Stimulated activated CD4-positive, alpha-beta T cell treated with anti-CD3 and anti-CD28 coated beads, Interleukin-2, amount 100 ng/mL, for 4 hours (primary cell): ENCODE measurements at places on chromosomes 12 and 14.

- DNase-seq = no peak
Observed at GRCh38 chr12:122984612-122985337, 4.3 kb downstream of the ARL6IP4 start.

GRCh38 chr12:45183246-45183645 lies 32.6 kb upstream of the ANO6 start:
- no peak for DNase-seq

- DNase-seq = no peak
Observed at GRCh38 chr14:74910556-74910955, 12.5 kb downstream of the RPS6KL1 start.

DNA sequence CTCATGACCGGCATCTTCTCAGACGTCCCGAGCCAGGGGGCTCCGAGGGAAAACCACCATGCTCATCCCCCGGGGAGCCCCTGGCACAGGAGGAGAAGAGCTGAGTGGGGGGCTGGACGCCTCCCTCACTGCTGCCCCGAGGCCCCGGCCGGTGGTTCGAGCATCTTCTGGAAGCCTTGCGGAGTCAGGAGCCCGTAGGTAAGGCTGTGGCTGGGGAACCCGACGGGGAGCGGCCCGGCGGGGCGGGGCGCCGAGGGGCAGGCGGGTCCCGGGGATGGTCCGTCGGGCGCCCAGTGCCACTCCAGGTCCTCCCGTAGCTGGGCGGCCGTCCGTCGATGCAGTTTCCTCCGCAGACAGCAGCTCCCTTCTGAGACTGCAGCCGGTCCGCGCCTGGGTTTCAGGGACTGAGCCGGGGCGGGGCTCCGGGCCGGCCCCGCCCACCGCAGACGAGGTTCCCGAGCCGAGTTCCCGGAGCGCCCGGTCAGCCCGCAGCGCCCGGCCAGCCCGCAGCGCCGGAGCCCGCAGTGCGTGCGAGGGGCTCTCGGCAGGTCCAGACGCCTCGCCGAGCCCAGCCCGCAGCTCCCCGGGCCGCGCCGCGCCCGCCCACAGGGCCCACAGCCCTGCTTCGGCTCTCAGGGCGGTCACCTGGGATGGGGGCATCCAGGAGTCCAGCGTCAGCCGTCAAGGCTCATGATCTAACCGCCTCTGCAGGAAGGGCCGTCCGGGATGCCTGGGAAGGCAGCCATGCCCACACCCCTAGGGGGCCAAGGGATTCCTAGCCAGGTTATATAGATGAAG lies at the start of gene PGF:
Gene PGF, minus strand, starts transcription at position 369 of the 798 bp plus-strand sequence. Its CDS starts 355 bp downstream, at position 14.
- no peak for DNase-seq

DNA sequence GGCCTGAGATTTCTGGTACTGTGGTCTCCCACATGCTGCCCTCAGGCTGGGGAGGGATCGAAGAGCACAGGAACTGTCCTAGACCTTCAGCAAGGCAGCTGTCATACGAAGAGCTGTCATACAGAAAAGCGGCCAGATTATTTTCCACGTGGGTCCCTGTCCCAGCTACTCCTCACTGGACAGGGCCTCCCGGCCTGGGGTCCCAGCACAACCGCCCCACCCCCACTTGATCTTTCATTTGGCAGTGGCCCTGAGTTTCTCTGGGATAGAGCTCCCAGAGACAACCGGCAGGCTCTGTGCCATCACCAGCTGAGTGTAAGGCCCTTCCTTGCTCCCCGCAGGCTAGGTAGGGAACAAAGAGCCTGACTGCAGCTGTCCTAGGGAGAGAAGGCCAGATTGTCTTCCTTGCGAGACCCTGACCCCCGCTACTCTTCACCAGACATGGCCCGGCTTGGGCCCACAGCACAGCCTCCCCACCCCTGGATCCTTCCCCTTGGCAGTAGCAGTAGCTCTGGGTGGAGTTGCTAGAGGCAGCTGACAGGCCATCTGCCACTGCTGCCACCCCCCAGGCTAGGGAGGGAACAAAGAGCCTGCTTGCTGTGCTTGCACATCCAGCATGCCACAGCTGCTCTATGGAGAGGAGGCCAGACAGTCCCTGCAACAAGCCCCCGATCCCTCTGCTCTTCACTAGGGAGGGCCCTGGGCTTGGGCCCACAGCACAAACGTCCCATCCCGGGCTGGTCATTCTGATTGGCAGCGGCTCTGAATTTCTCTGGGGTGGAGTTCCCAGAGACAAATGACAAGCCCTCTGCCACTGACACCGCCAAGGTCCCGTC lies 3.1 kb upstream of the OR4N2 start:
- no peak for DNase-seq

DNA sequence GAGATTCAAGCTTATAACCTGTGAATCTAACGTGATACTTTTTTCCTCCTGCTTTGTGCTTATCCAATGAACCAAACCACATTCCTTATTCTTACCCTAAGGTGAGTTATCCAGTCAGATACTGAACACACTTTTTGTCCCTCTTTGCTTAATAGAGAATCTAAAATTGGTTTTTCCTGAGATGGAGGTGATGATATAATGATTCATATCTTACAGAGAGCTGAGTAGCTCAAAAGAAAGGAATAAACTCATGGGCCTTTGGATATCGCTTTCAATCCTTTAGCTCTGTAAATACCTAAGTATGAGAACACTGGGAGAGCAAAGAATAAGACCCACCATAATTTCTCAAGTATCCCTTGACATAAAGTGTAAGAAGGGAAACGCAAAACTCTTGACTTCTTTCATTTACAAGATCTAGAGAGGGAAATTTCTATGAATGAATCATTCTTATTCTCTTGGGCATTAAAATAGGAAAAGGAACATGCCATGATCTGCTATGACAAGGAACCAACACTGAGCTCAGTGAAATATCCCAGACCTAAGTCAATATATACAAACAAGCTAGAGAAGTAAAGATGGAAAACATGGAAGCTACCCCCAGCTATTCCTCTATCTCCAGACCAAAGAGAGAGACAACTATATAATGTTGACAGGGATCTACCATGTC lies 81.8 kb upstream of the STAC3 start:
- DNase-seq = no peak

- DNase-seq = no peak
Observed at GRCh38 chr14:32307881-32308582, 21.1 kb upstream of the AKAP6 start.

GRCh38 chr12:94133964-94134795 lies 14.2 kb upstream of the PLXNC1 start:
- DNase-seq = no peak

GRCh38 chr14:53350866-53351265 lies 197.7 kb upstream of the DDHD1 start:
- no peak for DNase-seq

DNA sequence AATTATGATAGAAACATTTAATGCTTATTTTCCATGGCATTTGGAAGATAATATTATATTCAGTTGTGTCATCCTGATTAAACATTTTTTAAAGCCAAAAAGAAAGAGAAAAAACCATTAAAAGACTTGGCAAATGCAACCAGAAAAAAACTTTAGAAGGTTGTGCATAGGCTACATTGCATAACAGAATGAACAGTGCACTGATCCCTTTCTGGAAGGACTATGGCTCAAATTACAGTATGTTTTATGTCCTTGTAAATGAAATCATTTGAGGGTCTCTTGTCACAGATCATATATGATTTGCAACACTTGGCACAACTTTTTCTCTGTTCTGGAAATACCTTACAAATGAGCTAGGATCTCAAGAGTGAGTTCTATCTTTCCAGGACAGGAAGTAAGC lies 275.2 kb upstream of the FLRT2 start:
- no peak for DNase-seq

DNA sequence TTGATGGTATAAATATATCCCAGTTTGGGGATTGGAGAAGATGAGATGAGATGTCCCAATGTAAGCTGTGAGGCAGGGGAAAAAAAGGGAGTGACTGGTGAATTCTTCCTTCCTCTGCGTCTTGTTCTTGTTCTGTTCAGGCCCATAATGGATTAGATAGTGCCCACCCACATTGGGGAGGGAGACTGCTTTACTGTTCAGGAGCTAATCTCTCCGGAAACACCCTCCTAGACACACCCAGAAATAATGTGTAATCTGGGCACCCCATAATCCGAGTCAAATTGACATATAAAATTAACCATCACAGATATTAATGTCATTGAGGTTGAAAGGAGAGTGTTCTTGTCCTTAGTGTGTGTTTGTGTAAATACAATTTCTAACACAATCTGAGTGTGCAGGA lies 29.3 kb downstream of the ETV6 start:
- no peak for DNase-seq

DNA sequence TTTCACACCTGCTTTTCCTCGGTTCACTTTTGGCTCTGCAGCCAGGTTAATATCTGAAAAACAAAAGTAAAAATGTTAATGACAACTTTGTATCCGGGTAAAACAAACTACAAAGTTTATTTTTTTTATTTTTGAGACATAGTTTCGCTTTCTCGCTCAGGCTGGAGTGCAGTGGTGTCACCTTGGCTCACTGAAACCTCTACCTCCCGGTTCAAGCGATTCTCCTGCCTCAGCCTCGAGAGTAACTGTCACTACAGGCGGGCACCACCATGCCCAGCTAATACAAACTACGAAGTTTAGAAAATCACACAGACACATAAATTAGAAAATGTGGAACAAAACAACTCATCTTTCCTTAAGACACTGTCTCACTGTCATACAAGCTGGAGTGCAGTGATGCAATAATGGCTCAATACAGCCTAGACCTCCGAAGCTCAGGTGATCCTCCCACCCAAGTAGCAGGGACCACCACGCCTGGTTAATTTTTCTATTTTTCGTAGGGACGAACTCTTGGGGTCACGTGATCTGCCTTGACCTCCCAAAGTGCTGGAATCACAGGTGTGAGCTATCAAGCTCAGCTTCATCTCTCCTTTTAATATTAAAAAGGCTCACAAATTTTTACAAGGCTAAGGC lies 38.1 kb downstream of the HNRNPC start:
- no peak for DNase-seq

DNA sequence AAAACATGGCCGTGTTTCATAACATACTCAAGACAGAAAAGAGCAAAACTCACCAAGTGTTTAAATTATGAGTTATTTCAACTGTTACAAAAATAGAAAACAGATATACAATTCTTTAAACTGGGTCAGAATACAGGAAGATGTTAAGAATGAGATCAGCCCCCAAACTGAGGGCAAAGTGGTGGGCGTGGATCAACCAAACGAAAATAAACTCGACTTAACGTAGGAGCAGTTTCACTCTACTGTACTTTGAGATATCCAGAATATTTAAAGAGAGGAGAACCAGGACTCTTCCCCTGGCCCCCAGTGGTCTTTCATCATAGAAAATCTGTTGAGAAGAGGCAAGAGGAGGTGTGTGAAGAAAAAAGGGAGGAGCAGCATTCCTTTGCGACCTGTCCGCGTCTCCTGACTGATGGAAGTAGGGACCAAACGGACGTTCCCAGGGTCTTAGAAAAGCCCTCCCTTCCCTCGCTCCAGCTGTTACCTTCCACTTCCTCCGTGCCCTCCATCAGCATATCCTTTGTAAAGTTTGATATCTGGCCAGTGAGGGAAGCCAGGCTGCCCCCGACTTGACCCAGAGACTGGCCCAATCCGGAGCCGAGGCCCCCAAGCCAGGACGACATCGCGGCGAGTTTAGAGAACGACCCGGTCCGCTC lies 668 bp downstream of the TRIP11 start:
- DNase-seq = peak; percentile 16

DNA sequence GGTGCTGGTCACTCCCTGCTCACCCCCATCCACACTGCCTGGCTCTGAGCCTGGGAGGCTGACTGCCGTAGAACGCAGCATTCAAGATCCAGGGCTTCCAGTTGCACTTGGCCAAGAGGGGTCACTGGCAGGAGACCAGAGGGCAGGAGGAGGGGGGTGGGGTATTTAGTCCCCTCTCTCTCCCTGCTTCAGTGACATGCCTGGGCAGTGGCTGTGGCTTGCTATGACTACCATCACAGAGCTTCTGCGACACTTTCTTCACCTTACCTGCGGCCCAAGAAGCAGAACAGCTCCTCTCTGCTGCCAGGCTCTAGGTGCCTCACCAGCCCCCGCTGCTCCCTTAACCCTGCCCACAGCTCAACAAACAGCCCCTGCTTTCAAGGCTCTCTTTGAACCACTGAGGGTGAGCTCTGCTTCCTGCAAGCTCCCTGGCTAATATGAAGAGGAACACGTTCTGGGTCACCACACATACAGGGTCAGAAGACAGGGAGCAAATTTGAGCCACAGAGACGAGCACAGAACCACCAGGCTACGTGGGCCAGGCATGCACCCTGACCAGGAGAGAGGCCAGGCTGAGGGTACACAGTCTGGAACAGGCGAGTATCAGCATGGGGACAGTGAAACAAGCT lies 55.7 kb downstream of the ITPK1 start:
- no peak for DNase-seq

- no peak for DNase-seq
Observed at GRCh38 chr12:7729746-7730145, 17.4 kb downstream of the CLEC4C start.

DNA sequence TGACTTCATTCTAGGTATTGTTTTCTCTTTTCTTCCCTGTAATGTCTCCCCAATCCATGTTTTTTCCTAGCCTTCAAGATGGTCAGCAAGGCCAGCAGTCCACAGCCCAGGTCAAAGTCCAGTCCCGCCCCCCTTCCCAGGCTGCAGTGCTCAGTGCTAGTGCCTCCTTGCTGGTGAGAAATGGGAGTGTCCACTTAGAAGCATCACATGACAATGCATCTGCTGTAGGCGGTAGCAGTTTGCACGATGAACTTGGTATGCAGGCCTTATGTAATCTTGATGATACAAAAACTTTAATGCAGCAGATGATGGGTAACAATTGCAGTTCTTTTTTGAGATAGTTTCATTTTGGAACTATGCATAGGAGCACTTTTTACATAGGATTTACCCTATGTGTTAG lies 88.4 kb downstream of the PCNX1 start:
- DNase-seq = no peak

- DNase-seq = no peak
Observed at GRCh38 chr12:108784270-108784669, 53.0 kb upstream of the CORO1C start.

DNA sequence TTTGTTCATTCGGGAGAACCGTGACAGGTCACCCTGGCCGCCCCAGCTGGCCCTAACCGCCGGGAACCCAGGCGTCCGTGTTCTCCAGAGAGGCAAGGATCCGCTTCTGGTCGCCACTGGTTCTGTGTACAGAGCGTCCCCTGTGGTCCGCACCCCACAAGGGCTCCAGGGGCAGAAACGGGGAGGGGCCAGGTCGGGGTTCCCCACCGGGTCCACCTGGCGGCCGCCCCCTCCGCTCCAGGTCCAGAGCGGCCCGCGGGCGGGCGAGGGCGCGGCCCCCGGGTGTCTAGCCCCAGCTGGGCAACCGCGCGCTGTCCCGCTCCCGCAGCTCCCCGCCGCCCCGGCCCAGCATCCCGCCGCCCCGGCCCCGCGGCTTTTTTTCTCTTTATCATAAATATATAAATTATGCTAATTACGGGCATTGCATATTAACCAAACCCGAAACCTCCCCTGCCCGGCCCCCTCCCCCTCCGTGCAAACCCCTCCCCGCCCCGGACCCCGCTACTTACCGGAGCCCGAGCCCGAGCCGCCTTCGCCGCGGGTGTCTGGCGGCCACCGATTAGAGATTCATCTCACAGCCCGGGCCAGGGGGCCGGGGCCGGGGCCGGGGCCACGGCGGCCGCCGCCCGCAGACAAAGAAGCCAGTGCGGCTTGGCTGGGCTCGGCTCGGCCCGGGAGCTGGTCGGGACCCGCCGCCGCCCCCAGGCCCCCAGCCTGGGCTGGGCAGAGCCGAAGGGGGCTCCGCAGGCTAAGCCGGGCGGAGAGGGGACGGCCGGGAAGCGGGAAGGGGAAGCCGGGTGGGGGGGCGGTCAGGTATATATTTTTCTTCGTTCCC lies 512 bp downstream of the POU6F1 start:
- peak; percentile 19 for DNase-seq
